Mononuclear cell (primary cell): ENCODE measurements at places on chromosomes 6 and 20. TPM values are rescaled to one million over a fixed set of nuclear protein-coding genes. Genes with fewer than 3 reads are reported as not detected.

ENPP4 gene
- 17.5 TPM for total RNA-seq

CD2AP gene
- 42.8 TPM for total RNA-seq

FLRT3 gene
- not detected for total RNA-seq

ZC3H12D gene
- 50.7 TPM for total RNA-seq

KCNK5 gene
- 0.31 TPM for total RNA-seq

CLIC5 gene
- 0.52 TPM for total RNA-seq

ZNF292 gene
- 134 TPM for total RNA-seq

GNAS-AS1 gene
- total RNA-seq, result 0.10 TPM

CHMP4B gene
- 67.0 TPM for total RNA-seq

LHFPL5 gene
- not detected for total RNA-seq

BMP2 gene
- 0.73 TPM for total RNA-seq
